ENCODE measurements at places on chromosomes 7 and 10.
A peak's percentile ranks its signal among the peaks of the same experiment; 100 is the strongest.

GRCh38 chr7:134870781-134871180 lies 91.3 kb downstream of the CALD1 start:
- DNase-seq, result no peak

- no peak for DNase-seq
Observed at GRCh38 chr10:27664461-27664860, 81.2 kb downstream of the MKX start.

- DNase-seq, result no peak
Observed at GRCh38 chr7:101598422-101598985, 30.6 kb downstream of the MYL10 start.

GRCh38 chr10:451021-451471 lies 238.4 kb downstream of the DIP2C start:
- DNase-seq, result no peak

DNA sequence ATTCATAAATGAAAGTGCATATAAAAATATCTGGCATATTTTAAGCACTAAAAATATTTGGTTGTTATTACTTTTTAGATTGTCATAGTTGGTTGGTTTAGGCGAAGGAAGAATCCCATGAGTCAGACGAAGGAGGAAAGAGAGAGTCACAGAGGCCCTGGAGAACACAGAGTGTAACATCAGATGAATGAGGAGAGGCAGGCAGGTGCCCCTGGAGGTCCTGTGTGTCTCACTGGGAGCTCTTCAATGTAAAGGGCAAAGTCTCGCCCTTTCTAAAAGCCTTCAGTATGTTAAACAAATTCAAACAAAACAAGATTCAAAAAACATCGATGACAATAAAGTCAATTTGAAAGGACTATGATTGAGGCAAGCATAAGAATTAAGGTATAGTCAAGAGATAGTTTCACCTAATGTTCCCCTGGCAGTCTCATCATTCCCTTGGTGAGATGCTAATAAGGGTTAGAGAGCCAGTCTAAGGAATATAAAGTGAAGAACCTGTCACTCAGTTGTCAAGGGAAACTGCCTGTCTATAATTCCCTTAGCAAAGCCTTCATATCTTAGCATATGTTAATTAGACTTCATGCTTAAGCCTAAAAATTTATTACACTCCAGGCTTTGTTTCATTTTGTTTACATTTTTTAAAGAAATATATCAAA lies 194.3 kb downstream of the TPK1 start:
- no peak for DNase-seq

DNA sequence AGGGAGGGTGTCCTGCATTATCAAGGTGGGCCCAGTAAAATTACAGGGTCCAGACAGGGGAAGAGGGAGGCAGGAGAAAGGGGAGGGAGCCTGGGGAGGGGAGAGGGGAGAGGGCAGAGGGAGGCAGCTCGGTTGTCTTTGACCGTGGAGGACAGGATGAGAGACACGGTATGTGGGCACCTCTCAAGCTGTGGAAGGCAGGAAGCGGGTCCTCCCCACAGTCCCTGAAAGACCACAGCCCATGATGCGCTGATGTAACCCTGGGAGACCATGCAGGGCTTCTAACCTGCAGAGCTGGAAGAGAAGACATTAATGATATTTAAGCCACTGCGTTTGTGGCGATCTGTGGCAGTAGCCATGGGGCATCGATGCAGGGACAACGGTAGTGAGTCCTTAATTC lies 27.2 kb upstream of the MNX1 start:
- DNase-seq, result no peak

DNA sequence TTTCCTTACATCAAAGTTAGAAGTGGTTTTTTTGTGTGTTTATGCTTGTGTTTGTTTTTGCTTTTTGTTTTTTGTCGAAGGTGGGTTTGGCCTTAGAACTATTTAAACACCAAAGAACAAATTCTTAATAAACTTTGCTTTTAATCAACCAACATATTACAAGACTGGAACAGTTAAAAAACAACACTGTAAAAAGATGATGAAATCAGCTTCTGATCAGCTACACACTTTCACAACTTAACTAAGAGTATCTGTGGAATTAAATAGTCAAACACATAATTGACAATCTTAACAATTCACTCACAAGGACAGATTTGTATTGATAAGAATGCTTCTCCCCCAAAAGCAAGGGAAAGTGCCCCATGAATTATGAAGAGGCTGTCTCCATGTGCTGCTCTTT lies 58.8 kb downstream of the MRPL32 start:
- DNase-seq, result no peak

GRCh38 chr10:121734589-121735045 lies 136.4 kb upstream of the FGFR2 start:
- peak; percentile 65 for DNase-seq

DNA sequence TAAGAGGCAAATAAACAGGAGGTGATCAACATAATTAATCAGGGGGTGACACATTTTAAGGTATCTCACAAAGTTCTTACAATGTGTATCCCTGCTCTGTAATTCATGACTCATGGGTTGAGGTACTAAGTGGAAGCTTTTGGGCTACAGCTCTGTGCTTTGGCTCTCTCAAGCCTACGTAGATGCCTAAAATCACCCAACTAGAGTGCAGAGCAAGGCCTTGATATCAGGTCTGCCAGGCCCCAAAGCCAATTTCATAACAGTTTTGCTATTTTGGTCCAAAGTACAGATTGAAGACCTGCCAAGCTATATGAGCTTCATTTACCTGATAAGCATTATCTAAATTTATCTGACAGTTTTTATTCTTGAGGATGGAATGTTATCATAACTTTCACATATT lies 175.3 kb upstream of the BET1 start:
- DNase-seq, result no peak

DNA sequence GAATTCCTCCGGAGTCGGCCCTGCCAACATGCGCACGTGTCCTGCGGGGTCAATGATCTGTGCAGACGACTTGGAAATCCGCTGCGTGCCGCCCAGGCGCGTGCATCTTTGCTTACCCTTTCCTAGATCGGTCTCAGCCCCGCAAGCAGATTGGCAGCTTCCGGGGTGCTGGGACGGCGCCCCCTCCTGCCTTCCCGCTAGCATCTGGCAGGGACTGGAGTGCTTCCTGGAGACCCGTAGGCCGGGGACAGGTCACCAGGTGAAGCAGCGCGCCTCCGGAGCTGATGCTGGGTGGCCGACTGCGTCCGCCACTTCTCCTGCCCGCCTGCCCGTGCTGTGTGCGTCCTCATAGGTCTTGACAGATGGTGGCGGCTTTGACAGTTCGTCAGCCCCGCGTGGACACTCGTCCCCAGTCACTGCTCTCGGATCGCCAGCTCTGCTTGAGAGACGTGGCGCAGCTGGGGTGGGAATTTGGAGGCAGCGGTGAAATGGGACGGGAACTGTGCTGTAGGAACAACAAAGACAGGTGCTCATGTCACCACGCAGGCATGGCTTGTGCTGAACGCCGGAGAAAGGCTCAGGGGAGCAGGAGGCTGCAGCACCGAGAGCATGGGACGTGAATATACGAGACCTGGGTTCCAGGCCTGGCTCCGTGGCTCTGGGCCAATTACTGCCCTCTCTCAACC lies 21.9 kb upstream of the KCNK18 start:
- DNase-seq, result peak; percentile 50

GRCh38 chr10:127578259-127578960 lies 29.3 kb downstream of the NPS start:
- no peak for DNase-seq

- peak; percentile 74 for DNase-seq
Observed at GRCh38 chr10:2839081-2839725, 228.1 kb upstream of the PFKP start.

Data from HEK293T (cell line).